ENCODE measurements at places on chromosomes 1 and 21.

DNA sequence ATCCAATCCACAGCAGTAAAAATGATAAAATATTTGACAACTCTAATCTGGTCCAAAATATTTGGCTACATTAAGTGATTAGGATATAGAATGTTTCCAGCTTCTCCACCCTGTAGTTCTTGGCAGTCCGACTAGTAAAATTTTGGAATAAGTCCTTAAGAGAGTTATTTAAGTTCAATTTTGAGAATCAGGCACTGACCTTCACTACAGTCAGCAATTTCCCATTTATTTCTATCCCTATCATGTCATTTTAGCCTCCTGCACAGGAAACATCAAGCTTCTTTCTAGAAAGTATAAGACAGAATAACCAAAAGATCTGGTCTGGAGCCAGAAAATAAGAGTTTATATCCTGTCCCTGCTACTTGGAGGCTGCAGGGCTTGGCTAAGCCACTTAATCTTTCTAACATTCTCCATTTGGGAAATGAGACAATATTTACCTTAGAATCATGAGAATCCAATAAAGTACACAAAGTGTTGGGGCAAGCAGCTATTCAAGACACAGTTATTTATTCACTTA is 162.2 kb downstream of the DPYD start:
- no peak for DNase-seq

DNA sequence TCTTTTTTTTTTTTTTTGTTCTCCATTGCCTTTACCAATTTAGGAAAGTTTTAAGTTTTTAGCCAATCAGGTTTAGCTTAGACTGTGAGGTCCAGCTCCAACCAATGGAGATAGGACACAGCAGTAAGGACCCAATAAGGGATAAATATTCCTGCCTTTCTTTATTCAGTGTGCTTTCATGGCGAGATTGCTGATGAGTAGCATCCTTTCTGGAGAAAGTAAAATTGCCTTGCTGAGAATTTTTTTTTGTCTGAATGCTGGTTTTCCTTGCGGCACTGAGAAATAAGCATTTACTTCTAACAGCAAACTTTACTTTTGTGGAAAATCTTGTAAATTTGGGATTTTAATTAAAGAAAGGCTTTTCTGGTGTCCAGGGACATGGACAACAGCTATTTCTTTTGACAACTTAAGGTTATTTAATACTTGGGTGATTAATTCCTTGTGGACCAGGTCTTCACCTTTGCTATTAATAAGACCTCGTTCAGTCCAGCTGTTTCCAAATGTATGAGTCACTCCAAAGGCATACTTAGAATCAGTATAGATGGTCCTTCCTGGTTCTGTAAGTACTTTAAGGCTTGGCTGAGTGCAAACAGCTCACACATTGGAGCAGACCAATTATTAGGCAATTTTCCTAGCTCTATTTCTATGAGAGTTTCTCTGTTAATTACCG is 54.1 kb downstream of the SERINC2 start:
- no peak for DNase-seq

- no peak for DNase-seq
These were observed 151.1 kb downstream of the NTNG1 start for GRCh38 chr1:107291987-107292386.

GRCh38 chr1:25895365-25895990 is 10.7 kb downstream of the STMN1 start:
- DNase-seq, result peak; percentile 92

DNA sequence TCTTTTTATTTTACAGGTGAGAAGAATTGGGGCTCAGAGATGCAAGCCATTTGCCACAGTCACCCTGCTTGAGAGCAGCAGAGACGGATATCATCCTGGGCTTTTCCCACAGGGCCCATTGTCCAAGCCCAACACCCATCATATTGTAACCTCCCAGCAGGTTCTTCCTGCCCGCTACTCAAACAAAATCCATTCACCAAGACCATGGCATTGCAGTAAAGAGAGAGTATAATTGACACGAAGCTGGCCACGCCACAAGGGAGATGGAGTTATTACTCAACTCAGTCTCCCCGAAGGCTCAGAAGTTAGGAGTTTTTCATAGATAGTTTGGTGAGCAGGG is 60.9 kb upstream of the KLHDC7A start:
- no peak for DNase-seq

GRCh38 chr1:93051961-93052360 is 27.1 kb upstream of the MTF2 start:
- no peak for DNase-seq

DNA sequence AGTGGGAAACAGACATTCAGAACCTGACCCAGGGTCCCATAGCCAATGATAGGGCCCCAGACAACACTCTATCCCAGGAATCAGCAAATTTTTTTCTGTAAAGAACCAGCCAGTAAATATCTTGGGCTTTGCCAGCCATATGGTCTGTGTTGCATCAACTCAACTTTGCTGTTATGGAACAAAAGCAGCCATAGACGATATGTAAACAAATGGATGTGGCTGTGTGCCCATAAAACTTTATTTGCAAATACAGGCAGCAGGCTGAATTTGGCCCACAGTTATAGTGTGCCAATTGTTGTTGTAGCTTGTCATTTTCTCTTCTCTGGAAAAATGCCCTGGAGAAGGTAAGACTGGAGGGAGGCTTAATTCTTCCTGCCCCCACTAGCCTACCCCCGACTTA is 431.1 kb upstream of the VAMP3 start:
- no peak for DNase-seq

- no peak for DNase-seq
These were observed 347.4 kb downstream of the KCNH1 start for GRCh38 chr1:210786546-210786945.

DNA sequence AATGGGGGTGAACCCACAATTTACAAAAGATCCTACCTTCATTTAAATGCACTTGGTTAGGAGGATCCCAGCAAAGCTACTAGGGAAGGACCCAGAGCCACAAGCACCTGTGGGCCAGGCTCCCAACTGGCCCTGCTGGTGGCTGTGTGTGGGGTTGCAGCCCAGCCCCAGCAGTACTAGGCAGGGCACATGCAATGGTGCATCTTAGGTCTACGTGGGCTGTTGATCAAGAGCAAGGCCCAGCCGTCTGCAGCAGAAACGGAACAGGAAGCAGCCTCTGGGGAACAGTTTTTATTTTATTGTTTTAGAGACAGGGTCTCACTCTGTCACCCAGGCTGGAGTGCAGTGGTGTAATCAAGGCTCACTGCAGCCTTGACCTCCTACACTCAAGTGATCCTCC is 134.1 kb upstream of the RAB4A start:
- no peak for DNase-seq

DNA sequence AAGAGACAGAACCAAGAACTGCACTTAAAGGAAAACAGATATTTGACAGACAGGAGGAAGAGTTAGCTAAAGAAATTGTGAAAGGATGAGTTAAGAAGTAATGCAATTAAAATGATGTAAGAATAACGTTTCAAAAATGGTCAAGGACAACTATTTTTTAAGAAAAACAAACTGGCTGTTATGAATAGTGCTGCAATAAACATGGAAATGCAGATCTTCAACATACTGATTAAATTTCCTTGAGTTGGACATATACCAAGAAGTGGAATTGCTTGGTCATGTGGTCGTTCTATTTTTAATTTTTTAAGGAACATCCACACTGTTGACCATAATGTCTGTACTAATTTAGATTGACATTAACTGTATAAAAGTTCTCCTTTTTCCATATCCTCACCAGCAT is 23.1 kb upstream of the PHTF1 start:
- no peak for DNase-seq

GRCh38 chr1:91153341-91153740 is 131.5 kb upstream of the ZNF644 start:
- no peak for DNase-seq

DNA sequence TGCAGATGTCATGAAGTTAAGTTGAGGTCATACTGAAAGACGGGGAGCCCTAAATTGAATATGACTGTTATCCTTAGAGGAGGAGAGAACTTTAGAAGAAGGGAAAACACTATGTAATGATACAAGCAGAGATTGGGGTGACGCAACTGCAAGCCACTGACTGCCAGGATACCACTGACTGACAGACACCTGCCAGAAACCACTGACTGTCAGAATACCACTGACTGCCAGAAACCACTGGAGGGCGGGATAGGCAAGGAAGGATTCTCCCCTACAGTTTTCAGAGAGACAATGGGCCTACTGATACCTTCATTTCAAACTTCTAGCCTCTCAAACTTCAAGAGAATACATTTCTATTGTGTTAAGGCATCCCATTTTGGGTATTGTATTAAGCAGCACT is 388.7 kb downstream of the USH2A start:
- no peak for DNase-seq

DNA sequence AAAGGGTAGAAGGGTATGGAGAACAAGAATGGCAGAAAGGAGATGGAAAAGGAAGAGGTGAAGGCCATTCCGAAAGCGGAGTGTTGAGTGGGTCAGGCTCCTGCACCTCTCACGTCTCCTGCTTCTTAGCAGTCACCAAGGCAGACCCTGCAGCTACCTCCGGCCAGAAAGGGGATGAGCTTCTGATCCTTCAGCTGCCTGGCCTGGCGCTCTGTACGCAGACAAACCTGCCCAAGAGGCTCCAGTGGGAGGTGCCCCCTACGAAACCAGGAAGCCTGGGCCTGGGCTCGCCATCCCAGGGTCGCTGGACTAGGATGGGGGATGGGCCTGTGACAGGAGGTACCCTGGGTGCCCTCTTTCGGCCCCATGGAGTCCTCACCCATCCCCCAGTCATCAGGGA is 3.0 kb downstream of the GPR61 start:
- DNase-seq, result no peak

- no peak for DNase-seq
These were observed 414.2 kb upstream of the C1orf87 start for GRCh38 chr1:60487565-60488345.

DNA sequence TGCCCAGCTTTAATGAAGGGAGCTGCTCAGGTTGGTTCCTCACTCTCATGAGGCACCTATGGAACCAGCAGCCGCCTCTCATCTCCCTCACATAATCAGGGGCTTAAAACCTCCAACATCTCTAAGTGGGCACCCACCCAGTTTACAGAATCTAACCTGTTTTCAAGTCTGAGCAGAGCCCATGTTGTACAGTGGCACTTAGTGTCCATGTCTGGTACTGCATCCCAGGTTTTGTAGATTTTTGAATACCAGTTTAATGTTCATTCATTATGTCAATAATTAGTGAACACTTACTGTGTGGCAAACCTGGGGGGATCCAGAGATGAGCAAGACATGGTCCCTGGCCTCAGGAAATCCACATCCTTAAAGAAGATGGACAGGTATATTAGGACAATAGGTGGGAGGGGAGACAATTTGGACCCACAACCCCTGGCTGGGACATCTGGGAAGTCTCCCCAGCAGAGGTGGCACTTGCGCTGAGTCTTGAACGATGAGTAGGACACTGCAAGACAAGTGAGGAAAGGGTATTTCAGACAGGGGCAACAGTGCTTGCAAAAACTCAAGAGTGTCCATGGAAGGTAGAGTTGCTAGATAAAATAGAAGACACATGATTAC is 83.3 kb downstream of the LACTBL1 start:
- DNase-seq, result peak; percentile 60

GRCh38 chr1:44803312-44804095 is 3.3 kb downstream of the PLK3 start:
- no peak for DNase-seq

DNA sequence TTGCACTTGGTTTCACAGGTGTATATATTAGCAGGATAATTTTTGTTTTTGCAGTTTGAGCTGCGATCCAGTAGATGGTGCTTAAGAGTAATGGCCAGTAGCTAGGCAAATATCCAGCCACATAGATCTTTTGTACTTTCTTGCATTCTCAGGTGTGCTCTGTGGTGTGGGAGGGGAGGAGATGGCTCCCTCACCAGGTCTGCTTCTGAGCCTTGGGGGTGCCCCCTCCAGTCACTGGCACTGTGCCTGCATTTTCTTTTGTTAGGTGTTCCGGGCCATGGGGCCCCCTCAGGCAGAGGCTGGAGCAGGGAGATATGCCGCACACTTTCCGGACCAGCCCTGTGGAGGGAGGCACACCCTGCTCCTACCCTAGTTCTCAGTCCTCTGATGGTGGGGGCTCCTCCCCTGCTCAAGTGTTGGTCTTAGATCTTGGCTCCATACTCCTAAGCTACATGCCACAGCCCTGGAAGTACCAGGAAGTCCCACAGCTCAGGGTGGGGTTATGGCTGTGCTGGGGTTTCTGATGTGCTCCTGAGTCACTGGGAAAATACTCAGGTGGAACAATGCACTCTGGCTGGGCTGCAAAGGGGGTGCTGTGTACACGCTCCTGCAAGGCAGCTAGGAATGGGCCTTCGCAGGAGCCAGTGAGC is 197.6 kb upstream of the DMRTA2 start:
- no peak for DNase-seq

DNA sequence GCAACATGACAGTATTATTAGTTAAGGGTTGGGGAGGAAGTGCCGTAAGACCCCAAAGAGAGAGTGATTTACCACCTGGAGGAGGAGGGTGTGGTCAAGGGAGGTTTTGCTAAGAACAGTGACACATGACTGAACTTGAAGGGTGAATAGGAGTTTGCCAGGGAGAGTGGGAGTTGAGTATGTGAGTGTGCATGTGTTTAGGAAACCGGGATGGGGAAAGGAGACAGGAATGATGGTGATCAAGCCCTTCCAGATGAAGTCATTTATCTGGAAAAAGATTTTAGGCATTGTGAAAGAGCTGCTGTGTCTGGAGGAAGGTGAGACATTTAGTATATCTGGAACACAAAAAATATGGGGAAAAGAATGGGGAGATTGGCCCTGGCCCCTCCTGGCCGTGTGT is 28.1 kb upstream of the IL10 start:
- no peak for DNase-seq

DNA sequence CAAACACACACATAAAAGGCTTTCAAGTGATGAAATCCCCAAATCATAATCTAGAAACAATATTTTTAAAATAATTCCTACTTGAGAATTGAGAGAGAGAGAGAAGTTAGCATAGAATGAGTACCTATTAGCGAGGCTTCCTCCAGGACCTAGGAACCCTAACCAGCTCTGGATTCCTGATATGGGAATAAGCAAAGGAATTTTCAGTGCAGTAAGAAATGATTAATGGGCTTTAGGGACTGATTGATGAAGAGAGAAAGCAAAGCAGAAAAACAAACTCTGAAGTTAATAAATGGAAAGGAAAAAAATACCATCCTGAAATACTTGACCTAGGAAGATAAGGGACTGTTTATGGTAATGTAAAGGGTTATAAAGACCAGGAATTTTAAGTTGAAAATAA is 60.6 kb downstream of the WARS2 start:
- no peak for DNase-seq

GRCh38 chr1:58391056-58391455 is 155.5 kb downstream of the OMA1 start:
- DNase-seq, result no peak

- no peak for DNase-seq
These were observed 32.2 kb upstream of the LRRC7 start for GRCh38 chr1:69535490-69535889.

- DNase-seq, result no peak
These were observed 86.5 kb upstream of the TNR start for GRCh38 chr1:175829845-175830244.

DNA sequence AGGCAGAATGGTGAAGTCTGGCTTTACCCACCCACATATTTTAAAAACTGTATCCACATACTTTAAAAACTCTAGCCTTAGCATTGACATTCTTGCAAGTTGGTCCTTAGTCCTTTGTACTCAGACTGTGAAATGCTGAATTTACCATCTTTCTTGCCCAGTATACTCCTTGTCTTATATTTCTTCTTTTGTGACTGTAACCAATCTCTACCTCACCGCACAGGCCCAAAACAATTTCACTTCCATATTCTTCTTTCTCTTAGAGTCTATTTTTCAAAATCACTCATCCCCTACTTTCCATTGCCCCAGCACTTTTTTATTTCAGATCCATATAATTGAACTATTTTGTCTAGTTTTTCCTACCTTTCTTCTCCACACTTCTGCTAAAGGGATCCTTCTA is 892.4 kb upstream of the B3GALT2 start:
- DNase-seq, result no peak
